AG04450 (cell line): ENCODE measurements at places on chromosomes 5 and 9. TPM values are rescaled to one million over a fixed set of nuclear protein-coding genes. Genes with fewer than 3 reads are reported as not detected.

SLC6A7 gene
- polyA plus RNA-seq = not detected in 2 replicates

DNA sequence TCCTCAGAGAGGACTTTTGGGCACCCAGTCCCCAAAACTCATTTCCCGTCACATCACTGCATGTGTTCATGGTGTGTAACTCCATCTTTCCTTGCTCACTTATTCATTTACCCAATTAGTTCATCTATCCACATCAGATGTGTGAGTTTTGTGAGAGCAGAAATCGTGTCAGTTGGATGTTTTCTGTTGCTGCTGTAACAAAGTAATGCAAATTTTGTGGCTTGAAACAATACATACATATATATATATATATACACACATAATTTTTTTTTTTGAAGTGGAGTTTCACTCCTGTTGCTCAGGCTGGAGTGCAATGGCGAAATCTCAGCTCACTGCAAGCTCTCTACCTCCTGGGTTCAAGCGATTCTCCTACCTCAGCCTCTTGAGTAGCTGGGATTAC is 70.5 kb upstream of the BOD1 start:
- DNase-seq = no peak

CDC20B gene
- not detected in 2 replicates for polyA plus RNA-seq

- no peak for DNase-seq
Measured at GRCh38 chr5:170569101-170569500, 65.3 kb downstream of the KCNIP1 start.

SLC28A3 gene
- polyA plus RNA-seq = 0.73 and 0.74 TPM in 2 replicates

- no peak for DNase-seq
Measured at GRCh38 chr9:108333530-108333983, 522.2 kb downstream of the ACTL7B start.

DNA sequence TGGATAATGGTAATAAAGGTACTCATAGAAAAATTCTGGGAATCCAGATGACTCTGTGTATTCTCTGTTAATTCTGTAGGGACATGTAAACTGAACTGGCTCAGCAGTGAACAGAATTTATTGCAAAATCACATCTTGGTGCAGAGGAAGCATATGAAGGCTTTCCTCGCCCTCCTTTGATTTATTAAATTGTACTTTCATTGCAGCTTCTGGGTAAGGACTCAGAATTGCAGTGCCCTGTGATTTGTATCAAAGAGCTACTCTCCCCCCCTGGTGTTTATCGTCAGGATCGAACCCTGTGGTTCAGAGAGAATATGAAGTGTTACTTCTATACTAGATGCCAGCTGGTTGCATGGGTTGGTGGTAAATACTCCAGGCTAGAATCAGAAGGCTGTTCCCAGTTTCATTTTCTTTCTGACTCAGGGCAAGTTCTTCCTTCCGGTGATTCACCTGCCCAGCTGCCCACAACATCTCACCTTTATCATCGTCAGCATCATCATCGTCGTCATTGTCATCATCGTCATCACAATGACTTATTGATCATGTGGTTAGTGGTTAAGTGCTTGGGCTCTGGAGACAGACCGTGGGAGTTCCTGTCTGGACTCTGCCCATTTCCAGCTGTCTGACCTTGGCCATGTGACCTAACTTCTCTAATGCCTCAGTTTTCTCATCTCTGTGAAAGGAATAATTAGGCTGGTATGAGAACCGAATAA is 238.8 kb downstream of the ARHGAP26 start:
- DNase-seq = peak; percentile 87

ZFP62 gene
- polyA plus RNA-seq = 13.7 and 18.0 TPM in 2 replicates

DNA sequence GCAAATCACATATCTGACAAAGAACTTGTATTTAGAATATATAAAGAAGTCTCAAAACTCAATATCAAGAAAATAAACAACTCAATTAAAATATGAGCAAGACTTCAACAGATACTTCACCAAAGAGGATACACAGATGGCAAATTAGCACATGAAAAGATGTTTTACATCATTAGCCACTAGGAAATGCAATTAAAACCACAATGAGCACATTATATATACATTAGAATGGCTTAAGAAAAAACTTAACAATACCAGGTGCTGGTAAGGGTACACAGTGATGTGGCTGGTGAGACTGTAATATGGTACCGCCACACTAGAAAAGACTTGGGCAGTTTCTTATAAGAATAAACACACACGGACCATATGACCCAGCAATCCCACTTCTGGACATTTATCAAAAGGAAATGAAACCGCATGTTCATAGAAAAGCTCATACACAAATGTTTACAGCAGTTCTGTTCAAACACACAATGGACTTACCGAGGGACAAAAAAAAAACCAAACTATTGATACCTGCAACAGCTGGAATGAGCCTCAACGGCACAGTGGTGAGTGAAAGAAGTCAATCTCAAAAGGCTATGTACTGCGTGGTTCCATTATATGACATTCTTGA is 27.6 kb downstream of the SEMA4D start:
- no peak for DNase-seq

LRRC70 gene
- polyA plus RNA-seq = 0.19 and 0.71 TPM in 2 replicates

DNA sequence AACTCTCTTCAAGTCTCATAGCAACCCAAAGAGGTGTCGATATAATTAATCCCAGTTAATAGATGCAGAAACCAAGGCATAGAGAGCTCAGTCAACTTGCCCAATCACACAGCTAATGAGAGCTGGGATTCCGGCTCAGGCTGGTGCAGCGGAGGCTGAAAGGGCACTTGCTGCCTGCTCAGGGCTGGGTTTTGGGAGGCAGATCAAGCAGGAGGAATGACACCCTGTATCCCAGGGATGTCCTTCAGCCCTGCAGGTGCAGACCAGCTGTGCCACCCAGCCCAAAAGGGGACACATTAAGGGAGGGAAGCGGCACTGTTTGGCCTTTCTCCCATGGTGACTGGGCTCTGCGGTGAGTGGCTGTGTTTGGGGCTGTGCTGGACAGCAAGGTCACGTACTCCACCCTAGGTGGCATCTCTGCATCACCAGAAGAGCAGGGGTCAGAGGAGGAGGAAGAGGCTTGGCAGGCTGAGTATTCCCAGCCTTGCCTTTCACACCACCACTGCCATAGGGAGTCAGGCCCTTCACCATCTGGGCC is 124.1 kb downstream of the MVB12B start:
- no peak for DNase-seq

MELK gene
- 13.0 and 19.2 TPM in 2 replicates for polyA plus RNA-seq

PRELID2 gene
- polyA plus RNA-seq = 3.9 and 5.4 TPM in 2 replicates

GRCh38 chr9:34134521-34134920 is 8.0 kb upstream of the DCAF12 start:
- DNase-seq = no peak

ARHGEF37 gene
- 0.61 and 0.74 TPM in 2 replicates for polyA plus RNA-seq

DNA sequence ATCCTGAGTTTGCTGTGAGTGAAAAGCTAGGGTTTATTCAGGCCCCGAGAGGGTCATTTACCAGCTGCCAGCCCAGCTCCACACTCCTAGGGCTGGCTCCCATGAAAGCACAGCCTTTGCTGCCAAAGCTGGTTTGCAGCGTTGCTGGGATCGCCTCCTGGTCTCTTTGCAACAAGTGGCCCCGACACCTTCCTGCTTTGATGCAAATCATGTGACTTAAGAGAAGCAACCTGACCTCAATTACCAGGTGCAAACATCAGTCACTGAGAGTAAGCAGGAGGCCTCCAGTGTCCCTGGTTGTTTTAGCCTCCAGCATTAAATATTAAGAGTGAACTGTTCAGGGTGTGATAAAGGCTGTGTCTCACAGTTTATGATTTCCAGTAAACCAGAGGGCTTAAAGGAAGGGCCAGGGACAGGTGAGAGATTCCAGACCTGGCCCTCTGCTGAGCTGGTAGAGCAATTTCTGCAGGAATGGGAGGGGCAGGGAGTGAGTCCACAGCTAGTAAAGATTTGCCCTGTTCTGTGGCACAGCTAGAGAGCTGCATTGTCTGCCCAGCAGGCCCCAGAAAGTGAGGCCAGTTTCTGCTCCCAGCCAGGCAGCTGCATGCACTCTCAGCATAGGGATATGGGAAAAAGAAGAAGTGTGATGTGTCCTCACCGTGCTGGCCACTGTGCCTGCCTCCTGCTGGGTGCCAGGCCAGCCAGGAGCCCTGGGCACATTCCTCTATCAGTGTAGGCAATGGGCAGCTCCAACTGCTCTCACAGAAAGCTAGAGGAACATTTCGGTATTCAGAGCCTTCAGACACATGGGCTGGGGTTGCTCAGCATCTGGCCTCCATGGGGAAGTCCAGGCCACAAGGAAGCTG is 58.0 kb downstream of the SLC22A5 start:
- no peak for DNase-seq

GRCh38 chr5:169814522-169814921 is 165.8 kb downstream of the INSYN2B start:
- no peak for DNase-seq

TTC39B gene
- 8.6 and 11.4 TPM in 2 replicates for polyA plus RNA-seq

GRCh38 chr9:32783168-32783891 is at the start of gene TMEM215:
Gene TMEM215, plus strand, starts transcription at chr9:32783540. Its CDS starts 644 bp downstream, at chr9:32784184.
- no peak for DNase-seq

DNA sequence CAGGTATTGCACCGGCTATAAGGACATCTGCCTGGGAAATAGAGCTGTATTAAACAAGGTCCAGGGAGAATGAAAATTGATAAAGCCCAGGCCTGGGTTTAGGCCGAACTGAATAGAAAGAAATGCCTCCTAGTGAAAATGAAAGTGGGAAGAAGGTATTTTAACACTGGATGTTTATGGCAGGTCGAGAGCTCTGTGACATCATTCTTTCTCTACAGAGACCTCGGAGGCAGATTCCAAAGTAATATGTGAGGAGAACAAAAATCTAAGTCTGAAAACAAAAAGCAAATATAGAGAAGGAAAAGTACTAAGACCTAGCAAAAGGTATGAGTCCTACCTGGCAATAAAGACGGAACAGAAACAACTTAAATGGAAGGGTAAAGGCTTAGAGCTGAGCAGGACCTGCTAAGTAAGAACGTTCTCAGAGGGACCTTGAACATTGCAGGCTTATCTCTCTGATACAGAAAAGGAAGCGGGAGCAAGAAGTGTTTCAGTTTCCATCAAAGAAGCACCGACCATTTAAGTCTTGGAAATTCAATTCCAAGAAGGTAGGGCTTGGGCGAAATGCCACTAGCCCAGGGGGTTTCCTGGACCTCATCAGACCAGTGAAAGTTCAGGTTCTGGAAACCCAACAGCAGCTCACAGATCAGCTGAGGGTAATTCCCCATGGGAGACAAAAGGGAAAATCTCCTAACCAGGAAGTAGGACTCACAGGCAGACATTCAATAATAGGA is 80.0 kb downstream of the SUSD1 start:
- DNase-seq = no peak

GRCh38 chr9:137705443-137705863 is 86.6 kb downstream of the EHMT1 start:
- DNase-seq = no peak

DNA sequence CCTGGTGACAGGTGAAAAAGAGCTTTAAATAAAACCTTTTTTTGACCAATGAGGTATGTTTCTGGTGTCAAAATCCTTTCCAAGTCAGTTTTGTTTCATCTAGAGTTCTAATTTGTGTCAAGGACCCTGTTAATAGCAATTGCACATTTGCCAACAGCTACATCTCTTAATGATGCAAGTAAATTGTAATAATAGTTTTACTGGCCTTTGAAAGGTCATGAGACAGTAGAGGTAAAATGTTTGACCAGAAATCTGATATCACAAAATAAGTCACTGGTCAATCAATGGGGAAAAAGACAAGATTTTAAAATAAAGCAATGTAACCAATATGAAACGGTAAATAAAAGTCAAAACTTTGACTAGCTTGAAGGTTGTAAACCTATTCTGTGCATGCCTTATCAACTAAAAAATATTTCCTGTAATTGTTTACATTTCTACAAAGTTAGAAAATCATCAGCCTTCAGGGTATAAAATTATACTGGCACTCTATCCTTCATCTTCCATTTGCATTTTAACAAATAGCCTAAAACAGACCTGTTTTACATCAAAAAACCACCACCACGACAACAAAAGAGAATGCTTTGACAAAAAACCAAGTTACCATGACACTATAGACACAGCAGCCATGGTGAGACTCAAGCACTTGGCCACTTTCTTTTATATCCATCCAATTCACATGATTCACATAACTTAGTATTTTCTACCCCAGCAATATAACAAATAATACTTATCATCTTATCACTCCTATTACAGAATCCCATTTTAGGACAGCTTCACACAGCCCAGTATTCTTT is 3.0 kb downstream of the NADK2 start:
- no peak for DNase-seq

TRPM3 gene
- 0.01 TPM in 1 of 2 replicates, not detected in the other for polyA plus RNA-seq

DNA sequence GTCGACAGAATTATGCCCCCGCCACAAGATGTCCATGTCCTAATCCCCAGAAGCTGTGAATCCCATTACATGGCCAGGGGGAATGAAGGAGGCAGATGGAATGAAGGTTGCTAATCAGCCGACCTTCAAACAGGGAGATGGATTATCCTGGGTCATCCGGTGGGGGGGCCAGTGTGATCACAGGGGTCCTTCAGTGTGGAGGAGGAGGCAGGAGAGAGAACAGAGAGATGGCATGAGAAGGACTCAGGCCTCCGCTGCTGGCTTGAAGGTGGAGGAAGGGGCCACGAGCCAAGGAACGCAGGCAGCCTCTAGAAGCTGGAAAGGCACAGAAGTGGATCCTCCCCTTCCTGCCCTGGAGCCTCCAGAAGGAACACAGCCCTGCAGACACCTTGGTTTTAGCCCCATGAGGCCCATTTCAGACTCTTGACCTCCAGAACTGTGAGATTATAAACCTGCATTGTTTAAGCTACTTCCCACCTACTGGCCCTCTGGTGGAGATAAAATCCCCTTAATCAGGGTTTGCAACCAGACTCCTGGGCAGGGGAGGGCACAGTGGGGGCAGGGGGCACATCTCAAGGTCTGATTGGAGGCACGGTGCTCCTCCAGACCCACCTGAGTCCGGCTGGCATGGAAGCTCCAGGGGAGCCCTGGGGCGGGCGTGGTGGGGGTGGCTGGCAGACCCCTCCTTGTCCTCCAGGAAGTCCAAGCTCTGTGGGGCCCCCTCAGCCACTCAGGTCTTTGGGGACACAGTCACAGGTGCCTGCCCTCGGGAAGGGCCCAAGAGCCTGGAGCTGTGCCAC is 13.8 kb downstream of the PTGES2 start:
- DNase-seq = no peak

DNA sequence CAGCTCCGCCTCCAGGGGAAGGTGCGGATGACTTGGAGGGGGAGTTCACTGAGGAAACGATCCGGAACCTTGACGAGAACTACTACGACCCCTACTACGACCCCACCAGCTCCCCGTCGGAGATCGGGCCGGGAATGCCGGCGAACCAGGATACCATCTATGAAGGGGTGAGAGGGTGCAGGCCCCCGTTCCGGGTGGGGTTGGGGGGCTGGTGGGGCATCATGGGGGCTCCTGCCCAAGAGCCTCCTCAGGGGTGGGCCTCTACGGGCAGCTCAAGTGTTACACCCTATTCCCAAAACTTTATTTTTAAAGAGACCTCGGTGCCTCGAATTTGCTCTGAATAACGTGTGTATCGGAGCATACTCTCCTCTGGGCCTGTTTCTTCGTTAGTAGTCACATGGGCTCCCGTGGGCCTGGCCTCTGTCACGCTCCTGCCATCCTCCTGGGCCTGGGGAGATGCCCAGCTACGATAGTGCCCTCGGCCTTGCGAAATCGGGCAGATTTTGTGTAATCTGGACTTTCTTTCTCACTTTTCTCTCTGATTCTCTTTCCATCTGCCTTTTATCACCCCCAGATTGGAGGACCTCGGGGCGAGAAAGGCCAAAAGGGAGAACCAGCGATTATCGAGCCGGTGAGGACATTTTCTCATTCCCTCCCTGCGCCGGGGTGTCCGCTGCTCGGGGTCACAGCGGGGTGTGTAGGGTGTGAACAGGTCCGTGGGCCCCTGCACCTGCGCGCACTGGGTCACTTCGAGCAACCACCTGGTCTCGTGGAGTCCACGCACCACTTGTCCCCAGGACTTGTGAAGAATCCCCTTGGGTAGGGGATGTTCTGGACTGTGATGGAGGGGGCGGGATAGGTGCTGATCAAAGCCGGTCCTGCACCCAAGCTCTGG is 90.1 kb downstream of the COL5A1 start:
- DNase-seq = no peak
